Dermis microvascular lymphatic vessel endothelial cell (primary cell): ENCODE measurements at places on chromosomes 12 and 14. TPM values are rescaled to one million over a fixed set of nuclear protein-coding genes. Genes with fewer than 3 reads are reported as not detected.

Gene AMDHD1
- total RNA-seq, result under 0.01 TPM in 2 replicates

Gene BICDL1
- total RNA-seq, result 0.13 TPM in 1 of 2 replicates, not detected in the other

Gene JKAMP
- total RNA-seq, result 38.1 and 51.8 TPM in 2 replicates

Gene PRB2
- not detected in 2 replicates for total RNA-seq

Gene ERBB3
- 0.25 and 0.26 TPM in 2 replicates for total RNA-seq

Gene SPX
- total RNA-seq, result not detected in 2 replicates

Gene NRXN3
- total RNA-seq, result under 0.01 TPM in 2 replicates

Gene GPR68
- total RNA-seq, result 0.63 and 0.90 TPM in 2 replicates

Gene KRT4
- not detected in 2 replicates for total RNA-seq

Gene EID3
- 1.4 and 2.7 TPM in 2 replicates for total RNA-seq

Gene FAM222A
- total RNA-seq, result 0.13 and 0.26 TPM in 2 replicates

Gene CFAP73
- total RNA-seq, result not detected in 2 replicates

Gene ACVRL1
- 313 and 416 TPM in 2 replicates for total RNA-seq

Gene RNASE3
- not detected in 2 replicates for total RNA-seq

Gene ACSM4
- total RNA-seq, result not detected in 2 replicates

Gene SERPINA5
- total RNA-seq, result 0.26 and 0.38 TPM in 2 replicates

Gene CLEC4D
- not detected in 2 replicates for total RNA-seq

Gene IFI27
- total RNA-seq, result 54.5 and 62.0 TPM in 2 replicates

Gene PPP4R4
- total RNA-seq, result not detected in 2 replicates

Gene RPL36AL
- total RNA-seq, result 192 and 233 TPM in 2 replicates

Gene CCDC175
- total RNA-seq, result not detected in 2 replicates

Gene EML1
- 29.9 and 35.1 TPM in 2 replicates for total RNA-seq

Gene KCNK13
- not detected in 2 replicates for total RNA-seq

Gene AICDA
- total RNA-seq, result not detected in 2 replicates

Gene OR4K2
- not detected in 2 replicates for total RNA-seq

Gene STON2
- total RNA-seq, result 87.4 and 176 TPM in 2 replicates

Gene SELPLG
- 0.13 and 0.26 TPM in 2 replicates for total RNA-seq

Gene NR4A1
- 0.77 and 1.1 TPM in 2 replicates for total RNA-seq

Gene SPATA7
- 6.3 and 10.0 TPM in 2 replicates for total RNA-seq

Gene ATF1
- 18.5 and 20.1 TPM in 2 replicates for total RNA-seq

Gene COPZ1
- 75.4 and 96.7 TPM in 2 replicates for total RNA-seq

Gene GRIN2B
- total RNA-seq, result under 0.01 TPM in 1 of 2 replicates, not detected in the other

Gene DNAI7
- total RNA-seq, result under 0.01 TPM in 1 of 2 replicates, not detected in the other

Gene TSHR
- total RNA-seq, result not detected in 2 replicates

Gene VRTN
- total RNA-seq, result not detected in 2 replicates

Gene PDE3A
- total RNA-seq, result 0.39 and 0.51 TPM in 2 replicates

Gene TMTC3
- total RNA-seq, result 19.7 and 20.4 TPM in 2 replicates

Gene GPR162
- 0.51 and 0.76 TPM in 2 replicates for total RNA-seq

Gene ANKS1B
- total RNA-seq, result 0.13 and 0.38 TPM in 2 replicates

Gene SLC6A12
- total RNA-seq, result 0.13 TPM in 2 replicates

Gene POTEG
- not detected in 2 replicates for total RNA-seq

Gene LMNTD1
- total RNA-seq, result under 0.01 and 0.13 TPM in 2 replicates

Gene RPS26
- total RNA-seq, result 90.9 and 107 TPM in 2 replicates

Gene FOXN4
- not detected in 2 replicates for total RNA-seq

Gene SLC39A9
- total RNA-seq, result 98.6 and 124 TPM in 2 replicates

Gene HOXC6
- total RNA-seq, result 0.13 TPM in 1 of 2 replicates, not detected in the other

Gene RD3L
- not detected in 2 replicates for total RNA-seq

Gene CD163L1
- 16.0 and 23.6 TPM in 2 replicates for total RNA-seq

Gene TGM1
- total RNA-seq, result 0.38 and 0.64 TPM in 2 replicates

Gene PARP11
- total RNA-seq, result 2.7 and 5.3 TPM in 2 replicates

Gene SLC22A17
- total RNA-seq, result 0.13 and 0.38 TPM in 2 replicates

Gene NELL2
- total RNA-seq, result not detected in 2 replicates

Gene RDH5
- 0.13 and 0.63 TPM in 2 replicates for total RNA-seq

Gene TRIM9
- total RNA-seq, result under 0.01 TPM in 1 of 2 replicates, not detected in the other

Gene IFNG-AS1
- total RNA-seq, result not detected in 2 replicates

Gene GLS2
- total RNA-seq, result 0.13 TPM in 2 replicates

Gene ARHGEF25
- total RNA-seq, result 0.77 and 1.6 TPM in 2 replicates

Gene GPRC5A
- 0.89 and 1.8 TPM in 2 replicates for total RNA-seq
